GOT3 (cell line): ENCODE measurements at places on chromosomes 3 and 15.

- DNase-seq, result no peak
Observed at GRCh38 chr15:85154061-85154460, 172.4 kb downstream of the PDE8A start.

GRCh38 chr15:100601163-100601562 lies 821 bp downstream of the LINS1 start:
- no peak for DNase-seq

DNA sequence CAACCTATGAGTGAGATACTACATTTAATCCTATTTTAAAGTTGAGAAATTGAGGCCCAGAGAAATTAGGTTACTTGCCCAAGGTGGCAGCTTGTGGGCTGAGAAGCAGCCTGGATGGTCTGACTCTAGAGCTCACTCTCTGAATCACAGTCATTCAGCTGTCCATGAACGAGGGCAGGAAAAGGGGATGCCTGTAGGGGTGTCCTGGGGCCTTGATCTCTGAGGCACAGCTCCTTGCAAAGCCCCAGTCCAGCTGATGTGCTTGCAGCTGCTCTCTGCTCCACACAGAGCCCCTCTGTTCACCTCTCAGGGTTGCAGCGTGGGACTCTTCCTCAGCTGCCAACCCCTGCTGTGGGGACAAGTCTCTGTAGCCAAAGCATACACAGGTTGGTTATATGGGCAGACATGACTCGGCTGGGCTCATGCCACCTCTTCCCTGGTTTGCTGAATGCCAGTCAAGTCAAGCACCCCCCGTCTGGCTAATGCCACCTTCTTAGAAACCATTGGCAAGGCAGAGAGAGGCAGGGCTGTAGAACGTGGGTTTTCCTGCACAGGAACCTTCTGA lies 56.8 kb downstream of the GASK1A start:
- DNase-seq, result no peak

GRCh38 chr3:33218446-33219174 lies at the start of gene SUSD5:
SUSD5 (minus strand) TSS chr3:33218810; CDS start chr3:33218797, 13 bp downstream.
- no peak for DNase-seq

DNA sequence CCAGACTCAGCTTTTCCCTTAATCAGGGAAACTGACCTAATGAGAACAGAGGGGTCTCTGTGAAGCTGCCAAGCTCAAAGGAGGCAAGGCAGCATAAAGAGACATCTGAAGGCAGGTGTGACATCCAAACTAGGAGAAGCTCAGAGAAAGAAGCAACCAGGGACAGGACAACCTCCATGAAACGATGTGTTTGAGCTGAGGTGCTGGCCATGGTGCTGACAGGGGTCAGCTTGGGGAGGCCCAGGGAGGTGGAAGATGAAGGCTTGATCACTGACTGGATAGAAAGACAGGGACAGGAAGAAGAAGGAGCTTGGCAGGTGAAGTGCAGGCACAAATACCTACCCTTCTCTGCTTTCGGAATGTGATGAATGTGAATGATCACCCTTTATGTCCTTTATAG lies 179.5 kb upstream of the NSMCE3 start:
- no peak for DNase-seq
